Astrocyte of the spinal cord (primary cell): ENCODE measurements at places on chromosomes 4 and X.

- no peak for DNase-seq
Measured at GRCh38 chrX:13892856-13893255, 76.0 kb upstream of the GPM6B start.

DNA sequence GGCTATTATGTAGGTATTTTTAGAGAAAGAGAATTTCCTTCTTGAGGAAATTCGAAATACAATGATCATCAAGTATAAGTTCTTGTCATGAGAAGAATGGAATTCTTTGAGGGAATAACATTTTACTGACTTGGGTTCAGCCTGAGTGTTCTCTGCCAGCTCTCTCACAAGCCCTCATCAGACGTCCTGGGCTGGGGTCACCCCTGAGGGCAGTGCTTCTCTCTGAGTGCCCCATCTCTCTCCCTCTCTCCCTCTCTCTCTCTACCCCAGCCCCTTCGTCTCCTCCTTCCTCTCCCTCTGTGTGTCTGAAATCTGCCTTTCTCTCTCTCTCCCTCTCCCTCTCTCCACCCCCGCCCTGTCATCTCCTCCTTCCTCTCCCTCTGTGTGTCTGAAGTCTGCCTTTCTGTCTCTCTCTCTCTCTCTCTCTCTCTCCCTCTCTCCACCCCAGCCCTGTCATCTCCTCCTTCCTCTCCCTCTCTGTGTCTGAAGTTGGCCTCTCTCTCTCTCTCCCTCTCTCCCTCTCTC lies 241.7 kb upstream of the PSAPL1 start:
- no peak for DNase-seq

- peak; percentile 25 for DNase-seq
Measured at GRCh38 chr4:2934077-2934812, 29.0 kb downstream of the NOP14 start.

DNA sequence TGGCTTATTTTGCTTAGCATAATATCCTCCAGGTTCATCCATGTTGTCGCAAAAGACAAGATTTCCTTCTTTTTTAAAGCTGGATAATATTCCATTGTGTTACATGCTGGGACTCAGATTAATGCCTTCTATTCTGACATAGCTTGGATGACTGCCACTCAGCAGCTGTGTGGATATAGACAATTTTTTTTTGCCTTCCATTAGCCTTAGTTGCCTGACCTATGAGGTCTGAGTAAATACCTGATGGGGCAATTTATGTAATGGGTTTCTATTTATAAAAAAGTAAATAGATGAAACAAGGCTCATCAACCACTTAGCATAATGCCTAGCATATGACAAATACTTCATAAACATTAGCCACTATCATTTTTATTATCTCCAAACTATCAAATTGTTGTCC lies 515.4 kb downstream of the ZNF674 start:
- DNase-seq: no peak

- DNase-seq: no peak
Measured at GRCh38 chr4:19913650-19914049, 338.1 kb upstream of the SLIT2 start.

DNA sequence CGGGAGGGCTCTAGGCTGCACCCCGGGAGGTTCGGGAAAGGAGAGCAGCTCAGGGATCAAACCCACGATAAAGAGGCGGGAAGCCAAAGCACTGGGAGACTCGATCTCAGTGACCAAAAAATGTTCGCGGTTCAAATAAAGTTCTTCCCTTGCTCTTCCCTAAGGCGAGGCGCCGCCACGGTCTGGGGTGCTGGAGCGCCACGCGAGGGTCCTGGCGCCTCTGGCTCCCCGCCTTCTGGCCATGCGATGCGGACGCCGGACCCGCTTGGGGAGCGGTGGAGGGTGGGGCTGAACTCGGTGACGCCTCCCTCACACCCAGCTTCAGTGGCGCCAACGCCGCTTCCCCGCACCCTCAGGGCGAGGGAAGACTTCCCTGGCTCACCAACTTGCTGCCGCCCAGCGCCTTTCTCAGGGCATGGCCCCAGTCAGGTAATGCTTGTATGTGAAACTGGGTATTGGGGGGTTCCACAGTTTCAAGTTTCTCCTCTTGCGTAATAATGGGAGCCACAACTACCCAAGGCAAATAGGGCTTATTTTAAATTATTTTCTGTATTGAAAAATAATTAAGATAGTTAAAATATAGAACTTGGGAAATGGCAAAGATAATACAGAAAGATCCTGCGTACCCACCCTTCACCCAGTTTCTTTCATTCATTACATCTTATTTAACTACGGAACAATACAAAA lies at the start of gene QRFPR:
Gene QRFPR (minus strand): TSS at position 243 of the 687 bp plus-strand sequence. CDS start 371 bp downstream, outside the sequence.
- DNase-seq: no peak

DNA sequence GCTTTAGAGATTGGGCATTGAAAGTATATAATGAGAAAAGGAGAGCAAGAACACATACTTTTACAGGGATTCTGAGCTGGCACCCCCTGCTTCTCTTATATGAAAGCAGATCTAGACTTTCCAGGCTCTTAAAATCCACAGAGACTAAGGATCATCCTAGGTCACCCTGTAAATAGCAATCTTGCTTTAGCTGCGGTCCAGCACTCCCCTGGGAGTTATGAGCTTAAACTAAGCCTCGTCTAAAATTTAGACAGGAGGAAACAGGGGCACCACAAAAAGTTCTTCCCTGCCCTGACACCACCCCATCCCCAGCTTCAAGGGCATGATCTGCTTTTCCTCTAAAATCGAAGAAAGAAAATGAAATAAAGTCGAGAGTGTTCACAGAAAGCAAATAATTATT lies 143.3 kb upstream of the KCNIP4 start:
- no peak for DNase-seq

GRCh38 chr4:38514465-38515146 lies 149.4 kb upstream of the KLF3 start:
- DNase-seq: no peak

- DNase-seq: peak; percentile 95
Measured at GRCh38 chr4:147360301-147360700, 120.6 kb upstream of the EDNRA start.

DNA sequence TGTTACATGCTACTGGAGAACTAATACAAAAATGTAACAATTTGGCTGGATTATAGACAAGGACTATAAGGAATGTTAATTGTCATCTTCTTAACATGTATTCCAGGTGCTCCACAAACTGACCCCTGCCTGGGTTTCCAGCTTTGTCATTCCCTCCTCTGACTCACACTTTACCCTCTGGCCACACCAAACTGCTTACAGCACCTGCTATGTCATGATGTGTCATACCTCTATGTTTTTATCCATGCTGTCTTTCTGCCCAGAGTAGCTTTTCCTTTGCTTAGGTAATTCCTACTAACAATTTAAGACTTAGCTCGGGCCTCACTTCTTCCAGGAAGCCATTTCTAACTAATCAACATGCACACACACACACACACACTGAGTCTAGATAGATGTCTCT lies 14.0 kb upstream of the SHROOM4 start:
- DNase-seq: peak; percentile 50

- DNase-seq: no peak
Measured at GRCh38 chr4:115790812-115791211, 677.4 kb upstream of the NDST4 start.

DNA sequence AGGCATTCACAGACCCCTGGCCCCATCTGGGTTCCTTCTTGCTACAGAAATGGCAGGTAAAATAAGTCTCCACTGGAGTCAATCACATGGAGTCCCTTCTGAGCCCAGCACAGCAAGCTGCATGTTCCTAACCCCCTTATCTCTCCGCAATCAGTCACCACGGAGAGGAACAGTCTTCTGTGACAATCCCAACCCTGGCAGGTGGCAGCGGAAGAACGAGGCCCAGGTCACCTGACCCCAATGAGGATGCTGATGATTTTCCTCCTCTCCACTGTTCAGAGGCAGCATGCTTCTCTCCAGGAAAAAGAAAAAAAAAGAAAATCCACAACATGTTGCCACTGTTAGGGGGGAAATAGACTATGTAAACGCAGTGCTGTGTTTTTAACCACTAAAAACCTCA lies 50.1 kb downstream of the TSPAN5 start:
- no peak for DNase-seq

GRCh38 chr4:112109360-112110058 lies 35.7 kb upstream of the FAM241A start:
- peak; percentile 54 for DNase-seq

DNA sequence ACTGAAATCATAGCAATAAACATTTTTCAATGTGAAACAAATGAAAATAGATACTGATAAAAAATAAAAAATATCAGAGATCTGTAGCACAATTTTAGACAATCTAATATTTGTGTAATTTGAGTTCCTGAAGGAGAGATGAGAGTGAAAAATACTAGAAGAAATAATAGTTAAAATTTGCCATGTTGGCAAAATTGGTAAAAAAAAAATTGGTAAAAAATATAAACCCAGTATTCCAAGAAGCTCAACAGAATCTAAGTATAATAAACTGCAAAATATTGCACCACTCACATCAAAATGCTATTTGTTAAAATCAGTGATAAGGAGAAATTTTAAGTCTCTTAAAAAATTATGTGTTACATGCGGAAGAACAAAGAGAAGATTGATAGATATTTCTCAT lies 1680.7 kb downstream of the PCDH7 start:
- DNase-seq: no peak

GRCh38 chr4:4315461-4316149 lies 25.6 kb downstream of the ZBTB49 start:
- no peak for DNase-seq

GRCh38 chr4:155252327-155252726 lies 43.9 kb downstream of the NPY2R start:
- DNase-seq: no peak

GRCh38 chrX:338281-338835 lies 19.8 kb upstream of the GTPBP6 start:
- DNase-seq: no peak

DNA sequence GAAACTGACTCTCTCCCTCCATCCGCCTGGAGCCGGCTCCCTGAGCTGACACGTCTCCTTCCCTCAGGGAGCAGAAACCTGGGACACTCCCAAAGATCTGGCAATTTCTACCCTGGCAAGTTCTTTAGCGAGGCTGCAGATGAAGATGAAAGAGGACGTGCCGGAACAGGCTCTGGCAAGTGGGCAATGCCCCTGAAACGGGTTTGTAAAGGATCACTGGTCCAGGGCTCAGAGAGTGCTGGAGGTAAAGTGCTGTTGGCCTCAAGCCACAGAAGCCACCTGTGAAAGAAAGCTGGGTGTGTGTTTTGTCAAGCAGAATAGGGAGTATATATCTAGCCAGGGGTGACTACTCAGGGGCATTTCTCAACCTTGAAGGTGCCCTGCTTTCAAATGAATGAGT lies 131.4 kb upstream of the ATP6AP2 start:
- DNase-seq: no peak

- peak; percentile 64 for DNase-seq
Measured at GRCh38 chrX:2451501-2452316, 49.1 kb downstream of the DHRSX start.

- peak; percentile 39 for DNase-seq
Measured at GRCh38 chrX:133335027-133335426, 80.3 kb downstream of the GPC4 start.

GRCh38 chrX:42098900-42099299 lies 175.5 kb upstream of the CASK start:
- no peak for DNase-seq

DNA sequence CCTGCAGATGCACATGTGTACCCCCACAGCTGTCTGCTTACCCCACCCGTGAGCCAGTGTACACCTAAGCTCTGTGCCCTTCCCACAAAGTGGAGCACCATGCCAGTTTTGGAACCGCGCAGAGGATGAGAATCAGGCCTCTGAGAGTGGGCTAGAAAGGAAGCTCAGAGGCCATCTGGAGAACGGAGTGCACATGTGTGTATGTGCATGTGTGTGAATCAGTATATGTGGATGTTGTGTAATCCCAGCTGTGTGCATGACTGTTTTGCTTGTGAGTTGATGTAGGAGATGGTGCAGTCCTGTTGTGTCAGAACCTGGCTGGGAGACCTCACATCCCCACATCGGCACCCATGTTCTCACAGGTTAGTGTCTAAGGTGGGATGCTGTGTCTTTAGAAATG lies 93.0 kb downstream of the DRD5 start:
- no peak for DNase-seq

GRCh38 chrX:106481341-106481740 lies 130.4 kb upstream of the RADX start:
- peak; percentile 47 for DNase-seq

DNA sequence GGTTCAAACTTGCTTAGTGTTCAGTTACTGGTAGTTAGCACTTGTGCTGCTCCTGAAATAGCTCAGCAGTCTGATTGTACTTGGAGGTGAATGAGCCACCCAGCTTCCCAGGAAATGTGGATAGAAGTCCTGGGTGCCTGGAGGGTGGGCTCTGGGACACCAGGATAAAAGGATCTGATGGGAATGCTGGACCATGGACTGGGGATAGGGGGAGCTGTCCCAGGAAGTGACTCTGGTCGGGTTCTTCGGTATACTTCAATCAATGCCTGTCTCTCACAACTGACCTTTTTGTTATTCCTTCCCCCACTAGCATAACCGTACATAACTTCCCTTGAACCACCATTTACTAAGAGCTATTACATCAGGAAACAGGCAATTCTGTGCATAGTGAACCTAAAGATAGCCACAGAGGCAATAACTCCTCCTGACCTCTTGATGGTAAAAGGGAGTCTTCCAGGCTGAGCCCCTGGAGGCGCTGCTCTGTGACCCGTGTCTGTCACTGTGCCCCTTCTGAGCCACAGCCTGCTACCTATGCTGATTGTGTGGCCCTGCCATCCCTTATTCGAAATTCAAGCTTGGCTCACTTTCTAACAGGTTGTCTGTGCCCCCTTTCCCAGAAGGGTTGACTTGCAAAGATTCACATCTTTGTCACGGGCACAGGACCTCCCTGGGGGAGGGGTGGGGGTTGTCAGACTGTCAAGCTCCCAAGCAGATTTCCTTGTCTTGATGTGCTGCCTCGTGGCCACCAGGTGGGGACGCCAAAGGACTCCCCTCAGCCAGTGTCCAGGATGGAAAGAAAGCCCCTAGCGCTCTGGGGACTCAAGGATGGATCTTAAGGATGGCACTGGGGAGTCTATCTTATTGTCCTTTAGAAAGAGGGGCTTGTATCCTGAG lies 24.5 kb upstream of the WDR1 start:
- no peak for DNase-seq

DNA sequence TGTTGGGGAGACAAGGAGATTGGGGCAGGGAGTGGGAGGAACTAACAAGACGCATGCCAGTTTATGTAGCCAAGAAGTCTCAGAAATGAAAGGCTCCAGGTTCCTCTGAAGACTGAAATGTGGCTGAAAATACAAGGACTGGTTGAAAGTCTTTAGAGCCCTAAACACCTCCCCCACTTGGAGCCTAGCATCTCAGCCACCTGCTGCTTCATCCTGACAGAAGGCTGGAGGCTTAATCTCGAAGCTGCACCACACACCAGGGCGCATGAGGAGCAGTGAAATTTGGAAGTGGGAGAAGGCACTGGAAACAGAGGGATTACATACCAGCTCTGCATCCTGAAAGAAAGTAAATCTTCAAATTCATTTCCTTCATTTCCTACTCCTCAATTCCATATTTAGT lies 160.7 kb upstream of the FTHL17 start:
- DNase-seq: no peak
